ENCODE measurements at places on chromosomes 4 and X.

DNA sequence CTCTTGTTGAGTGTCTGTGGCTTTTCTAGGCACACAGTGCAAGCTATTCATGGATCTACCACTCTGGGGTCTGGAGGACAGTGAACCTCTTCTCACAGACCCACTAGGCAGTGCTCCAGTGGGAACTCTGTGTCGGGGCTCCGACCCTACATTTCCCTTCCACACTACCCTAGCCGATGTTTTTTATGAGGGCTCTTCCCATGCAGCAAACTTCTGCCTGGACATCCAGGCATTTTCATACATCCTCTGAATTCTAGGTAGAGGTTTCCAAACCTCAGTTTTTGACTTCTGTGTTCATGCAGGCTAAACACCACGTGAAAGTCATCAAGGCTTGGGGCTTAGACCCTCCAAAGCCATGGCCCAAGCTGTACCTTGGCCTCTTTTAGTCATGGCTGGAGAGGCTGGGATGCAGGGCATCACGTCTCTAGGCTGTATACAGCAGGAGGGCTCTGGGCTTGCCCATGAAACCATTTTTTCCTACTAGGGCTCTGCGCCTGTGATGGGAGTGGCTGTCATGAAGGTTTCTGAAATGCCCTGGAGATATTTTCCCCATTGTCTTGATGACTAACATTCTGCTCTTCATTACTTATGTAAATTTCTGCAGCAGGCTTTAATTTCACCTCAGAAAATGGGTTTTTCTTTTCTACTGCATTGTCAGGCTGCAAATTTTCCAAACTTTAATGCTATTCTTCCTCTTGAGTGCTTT lies 249.8 kb upstream of the CPEB2 start:
- DNase-seq, result no peak

DNA sequence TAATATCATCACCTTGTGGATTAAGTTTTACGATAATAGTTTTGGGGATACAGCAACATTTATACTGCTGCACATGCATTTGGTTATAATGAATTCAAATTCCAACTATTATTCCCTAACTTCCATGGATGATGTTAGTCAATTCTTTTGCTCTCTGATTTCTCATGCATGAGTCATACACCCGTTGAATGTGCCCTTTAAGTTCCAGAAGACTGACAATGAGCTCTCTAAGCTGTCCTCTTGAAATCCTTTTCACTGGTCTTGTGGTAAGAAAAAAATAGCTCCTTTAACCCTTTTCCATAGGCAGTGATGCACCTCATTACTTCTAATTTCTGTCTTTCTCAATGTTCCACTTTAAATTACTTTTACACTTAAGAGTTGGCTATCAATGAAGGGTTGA lies 1095.2 kb upstream of the POU3F4 start:
- no peak for DNase-seq

DNA sequence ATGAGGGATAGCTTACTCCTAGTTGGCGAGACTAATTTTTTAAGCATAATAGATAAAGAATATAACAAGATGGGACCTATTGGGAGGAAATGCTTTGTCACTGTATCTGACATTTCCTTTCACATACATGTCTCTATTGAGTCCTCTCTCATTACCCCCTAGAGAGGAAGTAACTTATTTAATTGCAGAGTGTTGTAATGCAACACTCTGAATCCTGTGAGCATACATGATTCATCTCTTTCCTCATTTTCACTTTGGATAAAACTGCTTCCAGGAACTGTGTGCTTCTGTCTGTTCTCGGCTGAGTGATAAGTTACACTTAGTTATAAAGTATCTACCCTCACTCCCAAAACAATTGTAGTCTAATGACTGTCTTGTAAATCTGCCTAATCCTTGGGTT lies 266.1 kb upstream of the ANXA10 start:
- DNase-seq, result no peak

DNA sequence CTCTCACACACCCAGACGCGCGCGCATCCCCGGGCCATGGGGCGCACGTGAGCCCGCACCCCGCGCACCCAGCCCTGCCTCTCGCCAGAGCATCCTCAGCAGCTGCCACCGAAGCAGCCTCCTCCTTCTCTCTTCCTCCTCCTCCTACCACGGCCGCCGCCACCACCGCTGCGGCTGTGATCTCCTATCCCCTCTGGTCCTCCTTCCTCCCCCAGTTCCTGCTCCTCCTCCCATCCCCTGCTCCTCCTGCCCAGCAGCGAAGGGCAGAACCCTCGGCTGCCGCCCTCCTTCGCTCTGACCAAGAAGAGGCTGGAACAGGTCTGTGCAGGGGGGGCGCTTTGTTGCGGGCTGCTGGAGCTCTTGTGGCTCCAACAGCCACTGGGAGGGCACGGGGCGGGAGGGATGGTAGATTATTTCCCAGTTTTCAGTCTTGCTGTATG lies 148.7 kb upstream of the CHRDL1 start:
- DNase-seq, result peak; percentile 4

DNA sequence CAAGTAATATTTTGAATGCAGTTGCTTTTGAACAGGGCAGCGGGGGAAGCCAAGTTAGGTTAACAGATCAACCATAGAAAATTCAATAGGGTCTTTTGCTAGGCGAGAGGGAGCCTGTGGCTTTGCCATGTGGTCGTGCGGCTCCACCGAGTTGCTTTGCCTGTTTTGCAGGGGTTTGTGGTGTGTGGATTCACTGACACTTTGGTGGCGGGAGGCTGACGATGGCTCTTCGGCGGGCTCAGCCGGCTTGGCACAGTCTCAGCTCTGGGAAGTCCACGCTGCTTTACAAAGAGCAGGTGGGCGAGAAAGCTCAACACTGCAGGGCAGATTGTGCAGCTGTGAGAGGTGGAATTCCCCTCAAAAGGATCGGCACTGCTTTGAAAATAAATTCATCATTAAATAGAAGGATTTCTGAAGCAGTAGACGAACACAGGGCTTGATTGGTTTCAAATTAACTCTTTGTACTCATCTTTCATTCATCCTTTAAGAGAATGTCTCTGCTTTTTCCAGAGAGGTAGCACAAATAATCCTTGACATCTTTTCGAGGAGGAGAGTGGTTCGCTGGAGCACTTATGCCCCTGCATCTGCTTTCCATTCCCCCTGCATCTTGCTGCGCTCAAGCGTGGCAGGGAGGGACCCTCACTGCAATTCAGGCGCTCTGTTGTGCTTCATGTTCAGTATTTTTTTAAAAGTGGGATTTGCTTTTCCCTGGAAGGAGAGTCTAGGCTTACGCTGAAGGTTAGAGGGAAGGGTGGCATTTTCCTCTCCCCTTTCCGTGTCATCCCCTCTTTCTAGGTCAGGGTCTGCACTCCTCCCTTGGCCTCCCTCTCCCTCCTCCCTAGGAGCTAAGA lies 201.8 kb upstream of the LEF1 start:
- DNase-seq, result no peak

GRCh38 chr4:90025248-90025647 lies 101.9 kb upstream of the CCSER1 start:
- peak; percentile 6 for DNase-seq

- DNase-seq, result no peak
Measured at GRCh38 chrX:74525116-74525515, 89.3 kb downstream of the RLIM start.

- no peak for DNase-seq
Measured at GRCh38 chrX:1170243-1170642, 42.2 kb downstream of the CRLF2 start.

DNA sequence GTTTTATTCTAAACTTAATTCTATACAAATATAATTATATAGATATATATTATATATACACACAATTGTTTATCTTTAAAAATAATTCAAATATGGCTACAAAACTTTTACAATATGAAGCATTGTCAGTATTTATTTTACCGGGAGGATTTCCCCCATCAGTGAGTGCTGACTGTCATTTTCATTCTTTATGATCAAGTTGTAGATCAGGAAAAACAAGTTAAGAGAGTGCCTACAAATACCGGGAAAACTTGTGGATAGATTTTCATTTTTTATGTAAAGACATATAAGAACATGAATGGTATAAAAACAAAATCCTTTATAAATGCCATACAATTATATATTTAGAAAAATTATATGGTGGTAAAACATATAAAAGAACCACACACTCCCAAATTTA lies 37.8 kb downstream of the CLCN3 start:
- DNase-seq, result no peak

GRCh38 chr4:27702730-27703431 lies 842.2 kb downstream of the STIM2 start:
- DNase-seq, result peak; percentile 15

GRCh38 chrX:45261005-45261404 lies 60.3 kb upstream of the DIPK2B start:
- no peak for DNase-seq

DNA sequence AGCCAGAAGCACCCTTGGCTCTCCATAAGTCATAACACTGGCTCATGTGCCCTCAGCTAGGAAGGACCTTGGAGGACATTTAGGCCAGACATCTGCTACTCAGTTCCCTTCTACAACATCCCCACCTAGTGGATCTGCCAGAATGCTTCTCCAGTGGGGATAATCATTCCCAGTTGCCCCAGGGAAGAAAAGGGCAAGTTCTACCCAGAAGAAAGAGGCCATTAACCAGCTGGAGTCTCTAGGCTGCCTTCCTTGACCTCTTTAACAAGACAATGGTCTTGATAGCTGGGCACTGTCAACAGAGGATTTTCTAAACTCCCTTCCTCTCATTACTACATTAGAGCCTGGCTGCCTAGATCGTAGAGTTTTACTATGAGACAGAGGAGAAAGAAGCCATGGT lies 42.0 kb downstream of the LGI2 start:
- DNase-seq, result no peak

DNA sequence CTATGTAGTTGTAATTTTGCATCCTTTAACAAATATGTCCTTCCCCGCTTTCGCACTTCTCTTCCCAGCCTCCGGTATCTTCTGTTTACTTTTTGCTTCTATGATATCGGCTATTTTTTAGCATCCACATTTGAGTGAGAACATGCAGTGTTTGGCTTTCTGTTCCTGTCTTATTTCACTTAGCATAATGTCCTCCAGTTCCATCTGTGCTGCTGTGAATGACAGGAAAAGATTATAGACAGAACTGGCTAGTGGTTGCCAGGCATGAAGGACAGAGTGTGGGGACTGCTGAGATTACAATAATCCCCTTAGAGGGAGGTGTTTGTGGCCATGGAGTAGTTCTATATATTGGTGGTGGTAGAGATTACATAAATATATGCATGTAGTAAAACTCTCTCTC lies 588.6 kb downstream of the NLGN4X start:
- no peak for DNase-seq

GRCh38 chr4:99403380-99404184 lies 31.6 kb downstream of the ADH7 start:
- DNase-seq, result no peak

Measured in midbrain (tissue), 1 donor.